ENCODE measurements at places on chromosomes 7 and 10.

- DNase-seq = no peak
Observed at GRCh38 chr10:88979153-88979562, 11.4 kb upstream of the FAS start.

DNA sequence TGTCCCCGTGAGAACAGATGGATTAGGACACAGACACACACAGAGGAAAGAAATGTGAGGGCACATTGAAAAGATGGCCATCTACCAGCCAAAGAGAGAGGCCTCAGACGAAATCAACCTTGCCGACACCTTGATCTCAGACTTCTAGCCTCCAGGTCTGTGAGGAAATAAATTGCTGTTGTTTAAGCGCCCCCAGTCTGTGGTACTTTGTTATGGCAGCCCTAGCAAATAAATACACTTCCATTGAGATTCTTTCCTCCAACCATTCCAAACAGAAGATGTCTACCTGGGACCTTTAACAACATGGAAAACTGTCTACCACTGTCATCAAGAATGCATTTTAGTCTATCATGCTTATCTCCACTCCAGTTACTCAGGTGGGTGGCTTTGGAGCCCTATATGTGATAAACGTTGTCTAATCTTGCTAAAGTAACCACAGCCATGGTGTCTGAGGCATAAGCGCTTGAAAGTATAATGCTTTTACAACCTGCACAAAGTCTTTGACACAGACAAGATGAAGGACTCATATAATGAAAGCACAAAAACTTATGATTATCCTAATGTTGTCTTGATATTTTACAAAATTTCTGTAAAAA lies 244.3 kb downstream of the MTERF1 start:
- no peak for DNase-seq

DNA sequence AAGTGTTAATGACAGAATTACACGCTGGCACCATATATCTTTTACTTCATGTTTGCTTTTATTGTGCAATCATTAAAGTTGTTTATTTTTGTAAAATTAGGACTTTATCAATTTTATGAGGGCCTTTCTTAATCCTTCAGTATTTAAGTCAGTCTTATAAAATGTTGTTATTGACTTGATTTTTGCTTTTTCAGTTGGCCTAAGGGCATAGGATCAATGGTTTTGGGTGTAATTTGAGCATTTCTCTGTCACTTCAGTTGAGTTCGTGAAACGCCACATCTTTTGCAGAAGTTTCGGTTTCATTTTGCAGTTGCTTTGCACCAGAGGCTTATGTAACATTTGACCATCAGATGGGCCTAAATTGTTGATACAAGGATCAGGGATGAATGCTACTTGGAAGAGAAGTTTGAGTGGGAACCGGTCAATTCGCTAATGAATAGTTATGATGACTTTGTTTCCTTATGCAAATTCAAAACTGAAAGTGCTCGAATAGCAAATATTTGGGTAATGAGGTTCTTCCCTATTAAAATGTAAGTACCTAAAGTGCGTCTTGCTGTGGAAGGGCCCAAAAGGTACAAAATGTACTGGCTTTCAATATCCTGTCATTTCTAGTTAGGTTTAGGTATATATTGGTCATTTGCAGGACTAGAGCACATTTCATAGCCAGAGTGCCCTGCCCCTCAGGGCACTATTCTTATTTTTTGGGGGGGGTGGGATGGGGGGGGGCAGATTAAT lies 340.9 kb downstream of the LRMDA start:
- no peak for DNase-seq

DNA sequence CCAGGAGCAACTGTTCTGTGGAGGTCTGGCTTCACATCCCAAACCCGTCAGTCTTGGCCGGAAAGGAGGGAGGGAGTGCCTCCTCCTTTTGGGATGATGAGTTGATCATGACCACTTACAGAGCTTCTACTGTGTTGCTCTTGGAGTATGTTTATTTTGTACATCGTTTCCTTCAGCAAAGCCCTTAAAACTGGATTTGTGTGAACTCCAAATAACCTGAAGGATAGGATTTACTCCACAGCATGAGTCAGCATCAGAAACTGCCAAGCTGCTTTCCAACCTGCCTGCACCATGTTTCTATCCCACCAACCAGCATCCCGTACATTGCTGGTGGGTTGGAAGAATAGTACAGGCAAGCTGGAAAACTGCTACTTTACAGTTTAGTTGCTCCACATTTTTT lies 3.5 kb downstream of the CCDC201 start:
- no peak for DNase-seq

GRCh38 chr7:42274053-42274452 lies 37.0 kb upstream of the GLI3 start:
- no peak for DNase-seq

DNA sequence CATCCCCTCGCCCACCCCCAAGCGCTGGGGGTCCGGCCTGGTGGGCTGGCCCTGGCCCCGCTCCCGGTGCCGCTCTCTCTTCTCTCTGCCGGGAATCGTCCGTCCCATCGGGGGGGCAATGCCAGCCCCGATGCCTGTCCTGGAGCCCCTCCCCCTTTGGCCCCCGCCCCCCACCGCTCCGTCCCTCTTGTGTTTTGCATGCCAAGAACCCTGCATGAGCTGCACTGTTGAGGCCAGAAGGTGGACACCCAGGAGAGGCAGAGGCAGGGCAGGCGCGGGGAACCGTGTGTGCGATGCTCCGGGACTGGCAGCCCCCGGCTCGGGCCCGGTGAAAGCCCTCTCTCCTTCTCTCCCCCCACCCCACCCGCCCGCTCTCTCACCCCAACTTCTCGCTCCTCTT lies 22.1 kb upstream of the HSPB1 start:
- no peak for DNase-seq

- DNase-seq = no peak
Observed at GRCh38 chr7:30755384-30756154, 3.6 kb downstream of the INMT start.

- no peak for DNase-seq
Observed at GRCh38 chr7:84998665-84999064, 188.2 kb downstream of the SEMA3D start.

GRCh38 chr7:24372961-24373955 lies 89.3 kb downstream of the NPY start:
- no peak for DNase-seq

- no peak for DNase-seq
Observed at GRCh38 chr7:69893906-69894305, 295.6 kb downstream of the AUTS2 start.

- DNase-seq = no peak
Observed at GRCh38 chr7:9718071-9718661, 1255.5 kb upstream of the PHF14 start.

DNA sequence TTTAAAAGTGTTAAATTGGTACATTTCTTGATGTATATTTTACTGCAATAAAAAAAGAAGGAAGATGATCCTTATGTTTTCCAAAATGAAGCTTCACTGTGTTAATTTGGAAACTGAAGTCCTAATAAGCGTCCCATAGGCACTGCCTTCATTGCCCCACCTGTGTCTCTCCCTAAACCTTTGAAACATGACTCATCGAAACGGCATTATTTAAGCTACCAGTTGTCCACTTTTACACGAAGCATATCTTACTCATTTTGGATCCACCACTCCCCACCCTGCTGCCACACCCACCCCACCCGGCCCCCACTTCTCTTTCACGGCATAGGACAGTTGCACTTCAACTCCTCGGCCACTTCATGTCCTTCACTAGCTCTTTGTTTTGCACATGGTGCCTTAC lies 85.5 kb downstream of the KIAA1549 start:
- no peak for DNase-seq

- no peak for DNase-seq
Observed at GRCh38 chr10:59079386-59080226, 96.8 kb upstream of the PHYHIPL start.

GRCh38 chr10:127426746-127427145 lies 122.4 kb upstream of the NPS start:
- no peak for DNase-seq

DNA sequence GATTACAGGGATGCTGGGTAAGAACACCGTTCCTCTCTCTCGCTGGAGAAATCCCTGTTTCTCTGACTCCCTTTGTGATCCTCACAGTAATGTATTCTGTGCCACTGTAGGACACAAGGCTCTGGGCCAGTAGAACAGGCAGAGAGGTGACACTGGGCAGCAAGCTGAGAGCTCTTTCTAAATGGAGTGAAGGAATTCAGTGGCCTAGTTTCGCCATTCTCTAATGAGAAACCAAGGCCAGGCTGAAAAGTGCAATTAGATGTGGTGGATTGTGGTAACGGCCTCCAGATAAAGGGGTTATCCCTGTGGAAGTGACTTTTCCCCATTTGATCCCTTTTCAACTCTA lies 12.8 kb downstream of the KCTD7 start:
- DNase-seq = no peak

- no peak for DNase-seq
Observed at GRCh38 chr10:51711519-51711891, 12.1 kb upstream of the CSTF2T start.

DNA sequence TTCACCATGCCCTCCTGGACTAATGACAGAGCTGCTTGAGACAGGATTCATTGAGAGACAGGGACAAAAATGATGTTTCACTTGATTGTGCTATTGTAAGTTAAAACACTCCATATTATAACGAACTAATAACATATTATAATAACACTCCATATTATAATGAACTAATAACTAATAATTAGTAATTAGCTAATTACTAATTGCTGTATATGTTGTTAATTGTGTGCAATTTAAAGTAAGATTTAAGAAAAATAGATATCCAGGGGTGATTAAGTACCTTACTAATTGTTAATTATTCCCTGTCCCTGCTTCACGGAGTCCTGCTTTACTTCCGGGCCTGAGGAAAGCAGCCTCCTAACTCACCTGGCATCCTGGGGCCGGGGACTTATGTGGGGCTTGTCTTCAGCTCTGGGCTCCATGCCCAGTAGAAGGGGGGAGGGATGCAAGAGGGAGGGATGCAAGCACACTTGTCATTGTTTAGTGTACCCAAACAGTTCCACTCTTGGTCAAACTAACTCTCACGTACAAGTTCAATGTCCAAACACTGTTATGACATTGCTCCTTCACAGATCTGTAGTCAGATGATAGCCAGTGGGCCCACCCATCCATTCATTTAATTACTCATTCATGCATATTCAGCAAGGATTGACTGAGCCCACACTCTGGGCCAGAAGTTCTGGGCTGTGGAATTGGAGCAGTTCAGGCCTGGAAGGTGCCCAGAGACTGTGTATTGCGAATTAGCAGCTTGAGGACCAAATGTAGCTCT lies 53.8 kb downstream of the COL13A1 start:
- no peak for DNase-seq

GRCh38 chr10:105206616-105207015 lies 565.5 kb downstream of the SORCS3 start:
- DNase-seq = no peak

DNA sequence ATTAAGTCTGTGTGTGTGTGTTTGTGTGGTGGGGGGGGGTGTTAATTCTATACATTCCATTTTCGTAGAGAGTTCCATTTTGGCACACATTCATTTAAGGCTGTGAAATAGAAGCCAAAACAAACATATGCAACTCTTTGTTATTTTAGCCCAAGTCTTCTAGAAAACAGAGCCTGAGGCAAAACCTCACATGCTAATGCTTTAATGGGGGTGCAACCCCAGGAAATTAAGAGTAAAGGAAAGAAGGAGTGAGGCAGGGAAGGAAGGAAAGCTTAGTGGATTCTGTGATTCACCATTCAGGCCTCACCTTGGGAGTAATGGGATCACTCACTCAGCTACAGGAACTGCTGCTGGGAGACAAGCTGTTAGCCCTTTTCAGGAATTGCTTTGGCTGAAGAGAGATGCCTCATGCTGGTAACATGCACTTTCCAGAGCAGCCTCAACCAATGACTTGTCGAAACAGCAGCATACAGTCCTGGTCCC lies 73.0 kb upstream of the CTTNBP2 start:
- no peak for DNase-seq

GRCh38 chr7:158396982-158397862 lies 190.4 kb downstream of the PTPRN2 start:
- no peak for DNase-seq

GRCh38 chr10:52649511-52649910 lies 123.1 kb downstream of the MBL2 start:
- DNase-seq = no peak

- DNase-seq = no peak
Observed at GRCh38 chr7:133836666-133837065, 290.5 kb upstream of the LRGUK start.

DNA sequence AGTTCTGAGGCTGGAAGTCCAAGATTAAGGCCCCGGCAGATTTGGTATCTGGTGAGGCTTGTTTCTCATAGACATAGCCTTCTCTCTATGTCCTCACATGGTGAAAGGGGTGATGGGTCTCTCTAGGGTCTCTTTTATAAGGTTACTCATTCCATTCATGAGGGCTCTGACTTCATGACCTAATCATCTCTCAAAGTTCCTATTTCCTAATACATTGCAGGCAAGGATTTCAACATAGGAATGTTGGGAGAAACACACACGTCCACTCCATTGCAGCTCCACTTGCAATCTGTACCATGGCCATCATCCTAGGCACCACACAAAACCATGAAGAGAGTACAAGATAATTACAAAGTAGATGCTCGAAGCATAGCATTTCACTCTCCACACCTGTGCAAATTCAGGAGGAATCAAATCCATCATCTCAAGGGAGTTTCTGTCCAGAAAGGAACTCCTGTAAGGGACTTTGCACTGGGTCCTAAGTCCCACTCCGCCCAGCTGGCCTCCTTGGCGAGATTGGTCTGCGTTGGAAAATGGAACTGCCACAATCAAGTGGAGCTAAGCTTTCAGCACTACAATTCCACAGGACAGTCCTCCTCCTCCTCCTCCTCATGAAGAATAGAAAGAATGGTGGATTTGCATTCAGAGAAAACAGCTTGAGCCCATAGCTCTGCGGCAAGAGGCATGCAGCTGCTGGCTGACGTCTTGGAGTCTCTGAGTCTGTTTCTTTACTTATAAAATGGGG lies 8.8 kb downstream of the DDC start:
- DNase-seq = no peak
